ENCODE measurements at places on chromosomes 11 and 22.

- no peak for DNase-seq
Observed at GRCh38 chr11:58844361-58845005, at the start of gene GLYATL2. TSS of gene GLYATL2 (minus strand) at chr11:58844704. CDS start at chr11:58839612, 5,092 bp downstream.

DNA sequence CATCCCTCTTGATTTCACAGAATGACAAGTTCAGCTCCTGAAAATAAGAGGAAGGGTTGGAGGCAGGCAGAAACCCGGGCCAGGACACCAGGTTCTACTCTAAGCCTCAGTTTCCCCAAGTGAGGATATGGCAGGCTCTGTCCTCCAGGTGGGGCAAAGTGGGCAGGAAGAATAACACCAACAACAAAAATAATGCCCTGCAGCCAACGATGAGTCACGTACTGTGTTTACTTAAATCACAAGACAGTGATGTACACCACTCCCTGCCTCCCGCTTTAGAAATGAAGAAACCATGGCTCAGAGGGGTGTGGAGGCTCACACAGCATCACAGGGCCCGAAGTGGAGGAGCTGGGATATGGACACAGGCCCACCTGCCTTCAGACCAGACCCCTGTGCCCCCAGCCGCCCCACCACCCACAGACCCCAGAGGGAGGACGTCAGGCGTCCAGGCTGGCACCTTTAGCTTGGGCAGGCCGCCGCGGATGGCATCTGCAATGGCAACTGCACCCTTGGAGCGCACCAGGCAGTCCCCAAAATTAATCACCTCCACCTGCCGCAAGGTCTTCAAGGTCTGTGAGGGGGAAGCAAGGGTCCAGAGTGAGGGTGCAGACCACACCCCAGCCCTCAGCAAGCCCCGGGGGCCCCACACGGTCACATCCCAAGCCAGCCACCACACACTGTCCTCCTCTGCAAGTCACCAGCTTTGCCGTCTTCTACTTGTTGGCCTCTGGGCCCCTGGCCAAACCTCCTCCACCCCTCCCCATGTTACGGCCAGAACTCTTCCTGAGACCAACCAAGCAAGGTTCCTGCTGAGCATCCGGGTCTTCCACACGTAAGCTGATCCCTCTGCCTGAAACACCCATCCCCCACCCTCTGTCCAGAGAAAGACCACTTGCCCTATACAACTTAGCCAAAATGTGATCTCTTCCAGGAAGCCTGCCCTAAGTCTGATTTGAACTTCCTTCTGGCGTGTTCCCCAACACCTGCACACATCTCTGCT, 15.8 kb upstream of the CHADL start:
- peak; percentile 44 for DNase-seq

- DNase-seq = no peak
Observed at GRCh38 chr11:60854847-60855725, 664 bp downstream of the PTGDR2 start.

DNA sequence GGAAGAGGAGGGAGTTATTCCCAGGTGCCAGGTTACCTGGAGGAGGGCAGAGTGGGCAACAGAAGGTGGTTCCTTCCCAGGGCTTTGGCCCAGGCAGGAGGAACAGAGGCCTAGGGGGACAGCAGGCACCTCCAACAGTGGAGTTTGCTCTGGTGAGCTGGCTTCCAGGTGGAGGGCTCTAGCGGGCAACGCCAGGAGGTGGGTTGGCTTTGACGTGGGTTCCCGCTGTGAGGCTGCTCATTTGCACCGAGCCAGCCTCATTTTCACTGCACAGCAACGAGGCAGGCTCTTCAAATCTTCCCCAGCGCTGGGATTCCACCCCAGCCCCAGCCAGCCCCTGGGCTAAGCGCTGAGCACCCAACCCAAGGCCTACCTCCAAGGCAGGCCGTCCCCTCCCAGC, 8.1 kb downstream of the IGSF9B start:
- DNase-seq = no peak

GRCh38 chr22:18095101-18095805, 15.4 kb upstream of the TUBA8 start:
- peak; percentile 12 for DNase-seq
